ENCODE measurements at places on chromosomes 6 and 20.

- DNase-seq = peak; percentile 24
Observed at GRCh38 chr6:33723371-33724085, 12.0 kb upstream of the UQCC2 start.

GRCh38 chr6:40585651-40586269 is 1.4 kb downstream of the LRFN2 start:
- no peak for DNase-seq

DNA sequence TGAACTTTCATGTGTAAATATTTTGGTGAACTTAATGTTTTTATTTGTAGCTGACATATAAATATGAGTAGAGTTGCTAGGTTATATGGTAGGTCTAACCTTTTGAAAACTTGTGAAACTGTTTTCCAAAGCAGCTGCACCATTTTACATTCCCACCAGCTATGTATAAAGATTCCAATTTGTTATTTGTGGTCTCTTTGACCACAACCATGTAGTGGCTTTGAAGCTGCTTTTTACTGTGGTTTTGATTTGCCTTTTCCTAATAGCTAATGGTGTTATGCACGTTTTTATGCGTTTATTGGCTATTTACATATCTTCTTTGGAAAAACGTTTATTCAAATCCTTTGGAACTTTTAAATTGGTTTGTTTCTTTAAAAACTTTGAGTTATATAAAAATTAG is 10.3 kb downstream of the CST3 start:
- no peak for DNase-seq

GRCh38 chr6:145562771-145563615 is 172.3 kb downstream of the EPM2A start:
- DNase-seq = peak; percentile 48

DNA sequence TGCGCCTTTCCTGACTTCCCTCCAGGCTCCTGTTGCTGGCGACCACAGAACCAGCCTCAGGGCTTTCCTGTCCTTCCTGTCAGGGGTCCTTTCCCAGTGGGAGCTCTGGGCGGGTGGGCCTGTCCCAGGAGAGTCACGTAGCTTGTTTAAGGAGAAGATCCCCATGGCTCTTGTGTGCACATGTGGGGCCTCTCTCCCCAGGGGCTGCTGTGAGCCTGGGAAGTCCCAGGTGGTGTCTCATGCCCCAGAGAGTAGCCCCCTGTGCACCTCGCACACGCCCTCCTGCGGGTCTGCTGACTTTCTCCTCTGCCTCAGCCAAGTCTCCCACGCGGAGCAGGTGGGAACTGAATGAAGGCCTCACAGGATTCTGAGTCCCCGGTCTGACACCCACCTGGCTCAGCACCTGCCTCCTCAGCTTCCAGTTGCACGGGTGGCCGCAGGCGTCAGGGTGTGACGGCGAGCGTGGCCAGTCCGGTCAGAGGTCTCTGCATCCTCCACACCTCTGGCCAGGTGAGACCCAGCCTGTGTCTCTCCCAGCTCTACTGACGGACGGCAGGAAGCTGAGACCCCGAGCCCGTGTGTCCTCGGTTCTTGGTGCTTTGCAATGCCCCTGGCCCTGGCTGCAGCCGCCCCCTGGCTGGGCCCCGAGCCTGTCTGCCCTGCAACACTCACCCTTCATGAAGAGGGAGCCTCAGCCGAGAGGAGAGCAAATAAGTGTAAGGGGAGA is 5.6 kb upstream of the NKAIN4 start:
- no peak for DNase-seq

DNA sequence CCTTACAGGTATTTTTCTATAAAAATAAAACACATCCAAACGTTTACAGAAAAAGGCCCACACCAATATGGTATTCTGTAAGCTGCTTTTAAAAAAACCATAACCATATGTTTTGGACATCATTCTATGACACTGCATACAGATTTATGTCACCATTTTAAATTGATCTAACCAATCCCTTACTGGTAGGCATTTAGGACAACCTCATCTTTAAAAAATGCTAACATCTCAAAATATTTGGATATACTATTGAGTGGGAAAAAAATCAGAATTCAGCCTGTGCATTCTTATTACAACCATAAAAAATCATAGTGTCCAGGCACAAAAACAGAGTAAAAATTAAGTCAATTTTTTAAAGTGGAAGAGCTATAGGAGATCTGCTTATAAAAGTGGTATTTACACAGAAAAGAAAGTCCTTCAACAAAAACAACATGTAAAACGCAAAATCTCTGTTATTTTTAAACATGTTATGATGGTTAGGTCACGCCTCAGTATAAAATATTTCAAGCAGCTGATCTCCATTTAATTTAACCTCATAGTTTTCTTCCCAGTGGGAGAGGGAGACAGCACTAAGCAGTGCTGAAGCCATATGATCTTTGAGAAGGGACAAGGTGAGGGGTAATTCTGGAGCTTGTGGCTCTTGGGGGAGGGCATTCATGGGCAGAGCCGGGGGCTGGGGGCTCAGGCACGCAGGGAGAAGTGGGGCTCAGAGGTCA is 21.2 kb downstream of the TRAM2 start:
- DNase-seq = no peak

- peak; percentile 88 for DNase-seq
Observed at GRCh38 chr6:43723737-43724295, 36.2 kb upstream of the MRPS18A start.

GRCh38 chr6:122495612-122496011 is 24.0 kb upstream of the SERINC1 start:
- DNase-seq = no peak

DNA sequence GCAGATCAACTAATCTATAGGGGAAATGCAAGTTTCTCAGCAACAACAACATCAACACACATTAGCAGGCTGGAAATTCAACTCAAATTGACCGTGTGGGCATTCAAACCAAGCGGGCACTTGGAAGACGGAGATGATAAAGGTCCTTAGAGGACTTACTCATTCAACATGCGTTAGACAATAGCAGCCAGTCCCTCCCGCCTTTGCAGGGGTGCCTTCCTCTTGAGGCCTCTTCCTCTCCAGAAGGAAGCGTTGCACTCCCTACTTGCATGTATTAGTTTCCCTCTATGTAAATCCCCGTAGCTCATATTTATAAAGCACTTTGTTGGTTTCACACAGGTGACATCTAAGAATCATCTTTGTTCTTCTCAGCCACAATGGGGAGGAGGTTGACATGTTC is 300.8 kb upstream of the STXBP5 start:
- DNase-seq = no peak

GRCh38 chr20:59359906-59360725 is 59.7 kb downstream of the EDN3 start:
- no peak for DNase-seq

- DNase-seq = no peak
Observed at GRCh38 chr6:89729818-89730217, 89.8 kb downstream of the MDN1 start.

DNA sequence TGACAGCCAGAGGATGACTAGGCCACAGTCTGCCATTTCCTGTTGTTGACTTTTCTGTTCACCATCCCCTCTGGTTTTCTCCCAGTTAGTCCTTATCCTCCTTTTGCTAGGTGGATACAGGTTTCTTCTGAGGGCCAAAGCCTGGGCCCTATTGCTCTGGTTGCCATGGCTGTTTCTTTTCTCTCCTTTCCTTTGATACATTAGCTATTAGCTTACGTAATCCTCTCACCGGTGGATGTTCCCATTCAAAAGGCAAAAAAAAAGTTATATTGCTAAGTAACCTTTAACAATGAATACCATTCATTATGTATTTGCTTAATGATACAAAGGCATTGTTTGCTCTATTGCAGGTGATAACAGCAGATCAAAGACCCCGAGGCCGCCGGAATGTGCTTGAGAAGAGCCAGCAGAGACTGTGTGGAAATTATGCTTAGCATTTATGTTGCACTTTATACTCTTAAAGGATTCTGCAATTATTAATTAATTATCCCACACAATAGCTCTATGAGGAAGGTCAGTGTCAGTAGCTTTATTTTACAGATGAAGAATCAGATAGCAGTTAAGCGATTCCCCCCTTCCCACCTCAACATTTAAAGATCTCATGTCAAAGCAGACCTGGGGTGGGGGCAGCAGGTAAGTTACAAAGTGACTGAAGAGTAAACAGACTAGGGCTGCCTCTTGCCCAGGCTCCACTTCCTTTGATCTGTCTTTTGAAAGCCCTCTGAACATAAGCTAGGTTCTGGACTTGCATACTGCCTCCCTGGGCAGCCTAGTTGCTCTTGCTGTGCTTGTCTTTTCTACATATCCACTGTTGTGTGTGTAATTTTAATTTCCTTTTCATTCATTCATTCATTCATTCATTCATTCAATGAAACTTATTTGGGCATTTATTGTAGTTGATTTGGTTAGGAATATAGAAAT is 14.5 kb upstream of the TFB1M start:
- DNase-seq = peak; percentile 69

- DNase-seq = no peak
Observed at GRCh38 chr6:133100865-133101264, 140.3 kb upstream of the EYA4 start.

DNA sequence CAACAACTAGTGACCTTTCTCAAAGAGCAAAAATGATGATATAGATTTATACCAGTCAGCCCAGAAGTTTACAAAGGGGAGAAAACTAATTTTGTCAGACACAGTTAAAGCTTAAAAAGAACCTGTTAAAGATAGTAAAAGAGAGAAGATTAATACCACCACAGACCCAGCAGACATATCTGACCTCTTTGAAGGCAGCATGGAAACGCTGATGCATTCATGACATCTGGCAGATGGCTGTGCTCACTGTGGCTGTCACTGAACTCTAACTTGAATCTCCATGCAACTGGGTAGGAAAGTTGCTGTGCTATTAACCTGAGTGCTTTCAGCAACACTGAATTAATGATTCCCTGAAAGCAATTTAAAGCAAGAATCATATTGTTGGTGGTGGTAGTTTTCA is 159.8 kb upstream of the PRDM1 start:
- no peak for DNase-seq

DNA sequence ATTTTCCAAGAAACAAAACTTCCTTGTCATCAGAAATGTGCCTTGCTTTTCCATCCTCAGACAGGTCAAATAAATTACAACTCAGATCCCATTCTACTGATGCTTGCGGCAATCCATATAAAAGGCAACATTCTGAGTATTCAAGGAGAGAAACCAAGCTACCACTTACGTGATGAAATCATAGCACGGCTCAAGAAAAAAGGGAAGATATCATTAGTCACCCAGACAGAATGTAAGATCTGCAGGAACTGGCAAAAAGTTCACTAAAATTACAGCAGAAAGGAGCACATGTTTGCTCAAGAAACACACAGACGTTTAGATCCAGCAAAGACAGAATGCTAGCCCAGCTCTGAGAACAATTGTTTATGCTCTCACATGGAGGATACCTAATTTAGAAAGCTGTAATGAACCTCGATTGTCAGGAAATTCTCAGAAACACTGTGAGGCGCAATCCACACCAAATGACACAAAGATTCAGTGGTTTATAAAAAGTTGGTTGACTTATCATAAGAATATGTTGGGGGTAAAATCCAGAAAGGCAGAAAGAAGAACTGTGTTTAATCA is 304.2 kb downstream of the ADGRG6 start:
- no peak for DNase-seq

- DNase-seq = no peak
Observed at GRCh38 chr20:50027611-50028105, 44.9 kb downstream of the SNAI1 start.

GRCh38 chr20:23444859-23445258 is 5.4 kb downstream of the CSTL1 start:
- DNase-seq = no peak
